BE2C (cell line): ENCODE measurements at places on chromosomes 7 and 10.

GRCh38 chr10:129799942-129800341, 164.1 kb downstream of the EBF3 start:
- no peak for DNase-seq

DNA sequence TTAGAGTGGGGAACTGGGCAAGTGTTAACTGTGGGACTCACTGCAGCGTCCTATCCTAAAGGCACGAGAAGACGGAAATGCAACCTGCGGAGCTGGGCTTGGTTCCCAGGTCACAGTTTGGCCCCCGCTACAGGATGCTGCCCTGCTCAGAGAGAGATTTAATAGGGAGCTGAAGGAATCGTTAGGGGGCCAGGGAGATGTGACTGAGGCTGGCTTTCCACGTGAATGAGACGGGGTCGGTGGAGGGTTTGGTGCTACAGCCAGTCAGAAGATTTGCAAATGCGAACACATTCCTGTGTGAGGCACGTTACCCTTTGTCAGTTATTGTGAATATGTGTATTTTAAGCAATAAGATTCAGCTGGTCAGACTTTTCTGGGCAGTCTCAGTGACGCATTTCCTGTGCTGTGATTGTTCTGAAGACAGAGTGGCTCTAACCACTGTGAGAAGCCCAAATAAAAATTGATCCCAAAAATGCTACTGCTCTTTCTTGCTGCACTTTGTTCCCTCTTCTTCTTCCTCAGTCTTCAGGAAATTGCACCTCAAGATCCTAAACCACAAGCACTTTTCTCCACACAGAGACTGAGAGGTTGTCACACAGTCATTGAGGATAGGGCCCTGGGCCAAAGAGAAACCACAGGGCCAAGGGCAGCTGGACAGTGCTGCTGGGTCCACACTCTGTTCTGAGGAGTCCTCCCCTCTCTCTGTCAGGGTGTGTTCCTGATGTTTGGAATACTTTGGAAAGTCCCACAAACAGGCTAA, 21.2 kb downstream of the CYP17A1 start:
- DNase-seq, result no peak

DNA sequence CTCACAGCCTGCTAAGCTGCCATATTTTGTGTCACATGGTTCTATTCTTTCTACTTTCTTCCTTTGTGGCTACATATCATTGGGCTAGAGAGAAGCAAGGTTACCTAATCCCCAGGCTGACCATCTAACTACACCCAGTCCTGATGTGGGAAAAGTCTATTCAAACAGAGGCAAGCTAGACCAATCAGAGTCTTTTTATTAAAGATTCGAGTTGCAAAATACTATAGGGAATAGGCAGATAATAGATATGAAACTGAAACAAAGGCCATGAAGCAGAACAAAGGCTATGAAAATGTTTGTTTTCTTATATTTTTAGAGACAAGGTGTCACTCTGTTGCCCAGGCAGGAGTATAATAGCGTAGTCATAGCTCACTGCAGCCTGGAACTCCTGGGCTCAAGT, 36.7 kb downstream of the MTERF1 start:
- no peak for DNase-seq

DNA sequence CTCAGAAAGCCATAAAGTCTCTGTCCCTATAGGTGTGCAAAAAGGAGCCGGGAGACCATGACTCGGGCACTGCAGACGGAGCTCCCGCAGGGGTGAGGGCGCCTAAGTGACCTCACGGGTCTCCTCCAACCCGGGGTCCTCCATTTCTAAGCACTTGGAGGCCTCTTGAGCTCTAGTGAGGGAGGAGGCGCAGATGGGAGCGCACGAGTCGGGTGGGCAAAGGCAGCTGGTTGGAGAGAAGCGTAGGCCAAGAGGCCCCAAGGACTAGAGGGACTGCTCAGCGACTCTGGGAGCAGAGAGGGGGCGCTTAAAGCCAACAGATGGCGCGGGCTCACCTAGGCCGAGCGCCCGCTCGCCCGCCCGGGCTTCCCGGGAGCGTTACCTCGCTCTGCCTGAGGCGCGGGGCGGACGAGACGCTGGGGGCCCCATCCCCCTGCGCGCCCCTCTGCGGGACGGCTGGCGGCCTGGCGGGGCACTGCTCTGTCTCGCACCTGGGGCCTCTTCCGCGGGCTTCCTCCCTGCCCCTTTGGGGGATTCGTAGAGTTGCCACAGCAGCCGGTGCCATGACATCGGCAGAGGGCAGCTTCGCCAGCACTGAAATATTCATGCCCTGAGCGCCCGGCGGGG, 523 bp upstream of the CDH23 start:
- DNase-seq, result peak; percentile 72

DNA sequence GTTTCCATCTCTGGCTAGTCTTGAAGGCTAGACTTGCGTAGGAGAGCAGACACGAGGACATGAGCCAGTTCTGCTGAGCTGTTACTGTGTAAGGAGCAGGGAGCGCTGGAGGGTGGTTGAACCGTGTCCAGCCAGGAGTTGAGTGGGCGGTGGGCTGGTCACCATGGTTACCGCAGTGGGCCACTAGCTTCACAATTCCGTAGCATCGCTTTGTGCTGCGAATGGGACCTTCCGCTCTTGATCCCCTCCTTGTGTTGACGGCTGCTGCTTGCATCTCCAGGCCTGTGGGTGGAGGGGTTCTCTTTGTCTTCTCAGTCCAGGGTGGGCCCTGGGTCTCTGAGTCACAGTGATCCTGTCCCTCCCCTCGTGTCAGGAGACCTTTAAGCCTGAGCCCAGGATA, 49.4 kb upstream of the OCM start:
- DNase-seq, result peak; percentile 13

DNA sequence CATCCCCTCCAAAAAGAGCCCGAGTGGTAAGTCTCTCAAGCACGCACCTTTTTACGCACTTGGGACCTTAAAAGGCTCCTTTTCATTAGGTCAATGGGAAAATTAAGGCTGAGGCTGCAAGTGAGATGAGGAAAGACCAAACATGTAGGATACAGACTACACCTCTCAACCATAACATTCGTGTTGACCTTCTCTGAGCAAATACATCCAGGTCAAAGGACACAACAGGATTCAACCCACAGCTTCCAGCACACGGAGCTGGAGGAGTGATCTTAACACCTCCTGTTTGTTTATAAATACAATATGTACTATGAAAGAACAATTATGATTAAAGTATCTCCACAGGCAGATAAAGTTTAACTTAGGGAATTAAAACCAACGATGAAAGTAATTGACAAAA, 9.7 kb downstream of the SFMBT2 start:
- DNase-seq, result no peak
